ENCODE measurements at places on chromosomes 16 and 17.

DNA sequence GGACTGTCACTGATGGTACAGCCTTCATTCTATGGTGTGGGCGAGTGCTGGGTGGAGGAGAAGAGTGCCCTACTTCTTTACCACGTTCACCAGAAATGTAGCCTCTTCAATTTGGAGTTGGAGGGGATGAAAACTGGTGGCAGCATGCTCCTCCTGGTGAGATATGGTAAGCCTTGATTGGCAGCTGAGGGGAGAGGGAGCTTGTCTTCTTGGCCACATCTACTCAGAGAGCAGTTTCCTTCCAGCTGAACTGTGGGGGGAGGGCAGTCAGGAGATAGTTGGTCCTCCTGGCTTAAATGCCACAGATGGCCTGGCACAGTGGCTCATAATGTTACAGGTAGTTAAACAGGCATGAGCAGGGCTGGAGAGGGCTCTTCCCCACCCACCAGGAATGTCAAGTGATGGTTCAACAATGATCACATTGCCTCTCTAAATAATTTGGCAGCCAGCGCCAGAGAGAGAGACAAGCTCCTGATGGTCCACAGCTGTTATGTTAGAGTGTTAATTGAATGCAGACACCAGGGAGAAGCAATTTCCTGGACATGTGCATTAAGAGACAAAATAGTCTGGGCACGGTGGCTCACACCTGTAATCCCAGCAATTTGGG lies 9.0 kb upstream of the MAPK3 start:
- no peak overlapping the region for H3K4me3 ChIP-seq
- H3K4me1 ChIP-seq, result no peaks in the 10 kb centered on the region
- no peak overlapping the region for H3K27ac ChIP-seq
- DNase-seq, result peak; percentile 57
- H3K36me3 ChIP-seq, result no peaks in the 10 kb centered on the region
- H3K27me3 ChIP-seq, result no peaks in the 10 kb centered on the region

- H3K36me3 ChIP-seq, result no peaks in the 10 kb centered on the region
- no peak for DNase-seq
- H3K27me3 ChIP-seq, result no peaks in the 10 kb centered on the region
- H3K4me1 ChIP-seq, result peaks cover 10% of the 10 kb centered on the region
These were observed 69.3 kb upstream of the MED13 start for GRCh38 chr17:62134397-62134796.

DNA sequence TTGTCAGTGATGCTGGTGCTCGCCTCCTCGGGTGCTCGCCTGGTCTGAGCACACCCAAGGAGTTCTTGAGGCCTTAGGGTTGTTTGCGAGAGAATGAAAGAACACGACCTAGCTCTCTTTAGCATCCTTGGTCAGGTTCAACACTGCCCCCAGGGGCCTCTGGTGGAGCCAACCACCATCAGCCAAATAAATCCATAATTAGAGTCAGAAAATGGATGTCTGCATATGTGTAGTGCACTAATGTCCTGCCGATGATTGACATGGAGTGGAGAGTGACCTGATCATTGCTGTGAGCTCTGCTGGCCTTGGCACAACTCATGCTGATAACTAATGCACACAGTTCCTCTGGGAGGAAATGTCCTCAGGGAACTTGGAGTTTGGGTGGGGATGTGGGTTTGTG lies 8.2 kb upstream of the STH start:
- no peaks in the 10 kb centered on the region for H3K27me3 ChIP-seq
- no peak overlapping the region for H3K4me3 ChIP-seq
- no peaks in the 10 kb centered on the region for H3K36me3 ChIP-seq
- DNase-seq, result no peak

DNA sequence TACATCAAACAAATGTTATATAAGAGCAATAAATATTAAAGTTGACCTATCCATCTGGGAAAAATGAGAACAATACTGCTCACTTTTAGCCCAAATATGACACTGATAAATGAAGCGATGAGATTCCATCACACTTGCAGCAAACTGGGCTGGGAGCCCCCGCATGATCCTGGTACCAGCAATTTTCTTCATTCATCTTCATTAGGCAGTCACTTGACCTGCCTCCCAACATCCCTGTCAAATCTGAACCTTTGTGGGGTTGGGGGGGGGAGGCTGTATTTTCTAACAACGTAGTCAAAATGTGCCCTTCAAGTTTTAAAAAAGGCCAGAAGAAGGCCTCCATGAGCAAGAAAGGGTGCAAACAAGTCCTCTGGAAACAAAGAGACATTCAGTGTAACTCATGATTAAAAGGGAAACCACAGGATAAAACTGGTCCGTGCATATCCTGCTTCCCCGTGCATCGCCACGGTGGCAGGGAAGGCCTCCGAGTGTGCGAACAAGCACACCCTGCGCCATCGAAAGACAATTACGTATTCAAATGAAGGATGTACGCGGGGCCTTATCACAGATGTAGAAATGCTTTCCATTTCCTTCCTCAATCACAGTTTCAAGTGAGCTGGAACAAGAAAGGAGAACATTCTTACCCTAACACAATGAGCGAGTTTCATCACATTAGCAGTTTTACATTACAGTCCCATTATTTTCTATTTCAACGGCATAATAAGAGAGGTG lies 48.4 kb downstream of the TOX3 start:
- H3K4me1 ChIP-seq, result peaks cover 73% of the 10 kb centered on the region
- DNase-seq, result peak; percentile 49
- peak overlapping the region; percentile 52 for H3K27ac ChIP-seq
- no peak overlapping the region for H3K4me3 ChIP-seq
- no peaks in the 10 kb centered on the region for H3K27me3 ChIP-seq

GRCh38 chr17:36151891-36152638 lies 24.4 kb downstream of the TBC1D3B start:
- H3K36me3 ChIP-seq, result no peaks in the 10 kb centered on the region
- no peaks in the 10 kb centered on the region for H3K4me1 ChIP-seq
- peaks cover 5% of the 10 kb centered on the region for H3K27me3 ChIP-seq
- H3K4me3 ChIP-seq, result no peak overlapping the region
- no peak for DNase-seq
- no peak overlapping the region for H3K27ac ChIP-seq

DNA sequence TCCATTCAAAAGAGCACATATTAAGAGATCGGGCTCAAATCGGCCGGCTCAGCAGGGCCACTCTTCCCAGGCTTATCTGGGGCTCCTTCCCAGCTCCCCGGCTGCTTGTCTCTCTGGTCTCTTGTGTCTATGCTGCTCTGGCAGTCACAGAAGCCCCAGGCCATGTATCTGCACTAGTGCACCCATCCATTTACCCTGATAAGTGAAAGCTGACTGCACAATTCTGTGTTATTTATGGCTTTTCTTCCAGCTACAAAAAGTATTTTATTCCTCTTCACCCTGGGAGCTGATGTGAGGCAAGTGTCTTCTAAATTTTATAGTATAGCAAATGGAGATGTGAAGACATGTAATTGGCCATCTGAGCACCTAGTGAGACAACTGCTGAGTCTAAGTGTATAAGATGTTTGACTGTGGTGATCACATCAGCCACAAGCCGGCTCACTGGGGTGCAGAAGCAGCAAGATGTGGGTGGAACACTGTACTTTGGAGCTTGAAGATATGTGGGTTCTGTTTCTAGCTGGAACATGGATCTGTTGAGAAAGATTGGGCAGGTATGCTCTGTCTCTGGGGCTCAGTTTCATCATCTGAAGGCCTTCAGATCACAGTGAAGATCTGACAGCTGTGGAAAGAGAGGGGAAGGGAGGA lies 78.1 kb upstream of the MPHOSPH6 start:
- H3K27me3 ChIP-seq, result no peaks in the 10 kb centered on the region
- no peak overlapping the region for H3K27ac ChIP-seq
- no peaks in the 10 kb centered on the region for H3K36me3 ChIP-seq

GRCh38 chr16:3759736-3760135 lies 42.4 kb upstream of the TRAP1 start:
- H3K27me3 ChIP-seq, result no peaks in the 10 kb centered on the region
- H3K4me3 ChIP-seq, result no peak overlapping the region

GRCh38 chr17:47660064-47660492 lies 10.4 kb downstream of the KPNB1 start:
- H3K27me3 ChIP-seq, result no peaks in the 10 kb centered on the region
- H3K4me3 ChIP-seq, result no peak overlapping the region
- H3K36me3 ChIP-seq, result peaks cover 98% of the 10 kb centered on the region
- peaks cover 31% of the 10 kb centered on the region for H3K4me1 ChIP-seq
- DNase-seq, result peak; percentile 35
- H3K27ac ChIP-seq, result peak overlapping the region; percentile 77

DNA sequence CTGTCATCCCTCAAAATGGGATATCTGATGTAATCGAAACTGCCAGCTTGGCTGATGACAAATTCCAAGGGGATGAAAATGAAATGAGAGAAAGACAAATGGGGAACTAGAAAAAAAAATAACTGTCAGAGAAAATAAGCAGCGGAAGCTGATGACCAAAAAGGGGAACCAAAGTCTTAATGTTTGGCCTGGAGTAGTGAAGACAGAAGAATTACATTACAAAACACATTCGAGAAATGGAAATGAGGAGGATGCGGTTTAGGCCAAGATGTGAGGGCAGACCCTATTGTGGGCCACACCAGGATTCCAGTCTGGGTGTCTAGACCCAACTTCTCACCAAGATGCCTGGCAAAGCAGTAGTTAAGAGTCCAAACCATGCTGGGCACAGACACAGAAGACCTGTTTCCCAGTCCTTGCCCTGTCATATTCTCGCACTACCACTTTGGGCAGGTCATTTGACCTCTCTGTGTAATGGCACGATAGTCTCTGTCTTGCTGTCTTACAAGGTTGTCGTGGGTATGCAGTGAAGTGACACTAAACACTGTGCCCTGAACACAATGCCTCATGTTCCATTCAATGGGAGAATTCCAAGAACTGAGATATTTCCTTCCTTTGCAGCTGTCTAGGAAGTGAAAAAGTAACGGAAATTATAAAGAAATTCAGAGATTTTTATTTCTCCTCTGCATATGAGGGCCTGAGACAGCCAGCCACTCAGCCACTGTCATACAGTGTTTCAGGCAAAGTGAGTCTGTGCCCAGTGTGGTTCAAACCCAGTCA lies 12.3 kb upstream of the CCL2 start:
- no peak for DNase-seq
- no peak overlapping the region for H3K4me3 ChIP-seq
- H3K27me3 ChIP-seq, result no peaks in the 10 kb centered on the region
- H3K27ac ChIP-seq, result no peak overlapping the region

DNA sequence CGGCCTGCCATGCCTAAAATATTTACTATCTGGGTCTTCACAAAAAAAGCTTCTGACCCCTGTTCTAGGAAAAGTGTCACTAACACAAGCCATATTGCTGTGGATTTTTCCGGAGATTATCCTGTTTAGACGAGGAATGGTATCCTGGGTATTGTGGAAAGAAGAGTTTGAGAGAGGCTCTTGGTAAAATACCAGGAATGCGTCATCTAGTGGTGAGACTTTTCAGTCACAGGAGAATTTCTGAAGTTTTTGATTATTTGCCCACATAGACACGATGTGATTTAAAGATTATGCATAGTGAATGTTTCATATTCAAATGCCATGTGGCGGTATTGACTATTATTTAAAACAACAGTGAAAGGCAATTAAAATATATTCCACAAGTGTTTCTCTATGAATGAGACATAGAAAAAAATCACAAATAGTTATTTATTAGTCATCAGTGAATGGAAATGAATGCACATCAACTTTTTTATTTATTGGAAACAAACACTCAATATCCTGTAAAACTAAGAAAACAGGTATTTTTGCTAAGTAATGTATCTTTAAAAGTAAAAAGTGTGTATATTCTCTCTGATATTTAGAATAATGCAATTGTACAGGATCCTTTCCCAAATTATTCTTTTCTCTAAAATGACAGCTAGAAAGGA lies 7.8 kb downstream of the KRT28 start:
- peaks cover 29% of the 10 kb centered on the region for H3K27me3 ChIP-seq
- H3K27ac ChIP-seq, result no peak overlapping the region
- no peak overlapping the region for H3K4me3 ChIP-seq
- H3K36me3 ChIP-seq, result no peaks in the 10 kb centered on the region
- H3K4me1 ChIP-seq, result no peaks in the 10 kb centered on the region
- peak; percentile 64 for DNase-seq

DNA sequence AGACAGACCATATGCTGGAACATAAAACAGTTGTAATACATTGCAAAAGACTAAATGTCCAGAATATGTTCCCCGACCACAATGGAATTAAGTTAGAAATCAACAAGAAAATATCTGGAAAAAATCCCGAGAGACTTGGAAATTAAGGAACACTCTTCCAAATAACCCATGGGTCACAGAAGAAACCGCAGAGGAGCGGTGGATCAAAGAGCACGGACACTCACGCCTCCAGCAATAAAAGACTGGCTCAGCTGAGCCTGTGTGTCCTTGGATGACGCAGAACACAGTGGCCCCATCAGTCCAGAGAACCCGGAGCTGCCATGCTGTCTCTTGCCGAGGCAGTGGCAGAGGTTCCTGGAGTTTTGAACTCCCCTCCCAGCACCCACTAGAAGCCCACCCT lies 30.9 kb upstream of the FOXF1 start:
- H3K36me3 ChIP-seq, result no peaks in the 10 kb centered on the region
- H3K27me3 ChIP-seq, result peaks cover 7% of the 10 kb centered on the region
- no peak overlapping the region for H3K4me3 ChIP-seq
- no peak for DNase-seq
- peaks cover 21% of the 10 kb centered on the region for H3K4me1 ChIP-seq

DNA sequence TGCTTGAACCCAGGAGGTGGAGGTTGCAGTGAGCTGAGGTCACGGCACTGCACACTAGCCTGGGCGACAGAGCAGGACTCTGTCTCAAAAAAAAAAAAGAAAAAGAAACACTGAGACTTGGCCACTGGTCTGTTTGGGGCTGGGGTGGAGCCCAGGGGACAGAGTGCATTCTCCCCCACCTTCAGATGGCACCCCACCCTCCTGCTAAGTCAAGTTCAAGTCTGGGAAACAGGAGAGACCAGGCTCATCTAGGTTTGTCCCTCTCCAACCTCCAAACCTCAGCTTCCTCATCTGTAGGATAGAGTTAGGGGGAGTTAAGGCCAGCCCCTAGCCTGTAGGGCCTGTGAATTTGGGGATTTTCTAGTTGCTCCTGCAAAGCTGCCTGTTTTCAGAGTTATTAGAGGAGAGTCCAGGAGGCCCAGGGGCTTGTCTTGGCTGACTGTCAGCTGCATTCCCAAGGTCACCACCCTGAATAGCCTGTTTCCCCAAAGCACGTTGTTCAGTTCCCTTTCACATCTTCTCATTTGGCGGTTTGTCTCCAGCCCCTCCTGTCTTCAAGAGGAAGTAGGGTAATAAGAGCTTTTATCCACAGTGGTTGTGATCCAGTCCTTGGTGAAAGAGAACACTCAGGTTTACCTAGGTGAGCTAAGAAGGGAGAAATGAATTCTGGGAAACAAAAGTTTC lies 2.2 kb downstream of the MT3 start:
- H3K27me3 ChIP-seq, result peaks cover 51% of the 10 kb centered on the region
- no peak overlapping the region for H3K4me3 ChIP-seq
- peaks cover 12% of the 10 kb centered on the region for H3K4me1 ChIP-seq
- peak; percentile 35 for DNase-seq

- H3K27me3 ChIP-seq, result no peaks in the 10 kb centered on the region
- H3K4me3 ChIP-seq, result no peak overlapping the region
- DNase-seq, result no peak
- peaks cover 24% of the 10 kb centered on the region for H3K4me1 ChIP-seq
- H3K27ac ChIP-seq, result peak overlapping the region; percentile 40
These were observed 223.7 kb upstream of the AXIN2 start for GRCh38 chr17:65785109-65785508.

GRCh38 chr17:72870367-72870985 lies 222.0 kb downstream of the SLC39A11 start:
- H3K4me3 ChIP-seq, result no peak overlapping the region
- H3K27ac ChIP-seq, result no peak overlapping the region
- no peak for DNase-seq
- no peaks in the 10 kb centered on the region for H3K27me3 ChIP-seq
